ENCODE measurements at places on chromosomes 1 and 21. TPM values are rescaled to one million over a fixed set of nuclear protein-coding genes. Genes with fewer than 3 reads are reported as not detected.

The GUCA2A gene
- total RNA-seq, result not detected

The DYNLT5 gene
- total RNA-seq, result 0.93 TPM

The DNALI1 gene
- 9.5 TPM for total RNA-seq

The WDR64 gene
- not detected for total RNA-seq

The LCE2A gene
- not detected for total RNA-seq

The CHRM3 gene
- 5.0 TPM for total RNA-seq

The MSH4 gene
- total RNA-seq, result 0.22 TPM

The CHI3L2 gene
- total RNA-seq, result not detected

The BACH1 gene
- 50.7 TPM for total RNA-seq

The OR6Y1 gene
- total RNA-seq, result not detected

The RPF1 gene
- total RNA-seq, result 41.8 TPM

The TMOD4 gene
- total RNA-seq, result not detected

The REG4 gene
- not detected for total RNA-seq

The FAM72C gene
- total RNA-seq, result 6.3 TPM

The PRAMEF12 gene
- total RNA-seq, result not detected

The GREM2 gene
- total RNA-seq, result not detected

The SERPINC1 gene
- total RNA-seq, result not detected

The CLCA1 gene
- not detected for total RNA-seq

The HTR6 gene
- total RNA-seq, result 0.69 TPM

The MAN1C1 gene
- 7.8 TPM for total RNA-seq

The FOXD2 gene
- not detected for total RNA-seq

The PEAR1 gene
- 0.82 TPM for total RNA-seq

The S100A7 gene
- not detected for total RNA-seq

The ILF2 gene
- 389 TPM for total RNA-seq

The GPR37L1 gene
- total RNA-seq, result 0.13 TPM

The PLPP3 gene
- 30.6 TPM for total RNA-seq

The DDI2 gene
- total RNA-seq, result 39.3 TPM

The TFF3 gene
- total RNA-seq, result 1.7 TPM

The GOLT1A gene
- total RNA-seq, result 7.5 TPM

The FCRL2 gene
- not detected for total RNA-seq

The WNT3A gene
- total RNA-seq, result 0.19 TPM

The SPEN gene
- 52.1 TPM for total RNA-seq

The LCE1C gene
- total RNA-seq, result not detected

Data from H1 (cell line).